ENCODE measurements at places on chromosomes 3 and 15. TPM values are rescaled to one million over a fixed set of nuclear protein-coding genes. Genes with fewer than 3 reads are reported as not detected.

TMEM87A gene
- 29.6 TPM for total RNA-seq

ZNF80 gene
- total RNA-seq: not detected

RPP25 gene
- 3.2 TPM for total RNA-seq

PPARG gene
- total RNA-seq: not detected

GCHFR gene
- 25.3 TPM for total RNA-seq
